ENCODE measurements at places on chromosomes 6 and 20.
A peak's percentile ranks its signal among the peaks of the same experiment; 100 is the strongest.

DNA sequence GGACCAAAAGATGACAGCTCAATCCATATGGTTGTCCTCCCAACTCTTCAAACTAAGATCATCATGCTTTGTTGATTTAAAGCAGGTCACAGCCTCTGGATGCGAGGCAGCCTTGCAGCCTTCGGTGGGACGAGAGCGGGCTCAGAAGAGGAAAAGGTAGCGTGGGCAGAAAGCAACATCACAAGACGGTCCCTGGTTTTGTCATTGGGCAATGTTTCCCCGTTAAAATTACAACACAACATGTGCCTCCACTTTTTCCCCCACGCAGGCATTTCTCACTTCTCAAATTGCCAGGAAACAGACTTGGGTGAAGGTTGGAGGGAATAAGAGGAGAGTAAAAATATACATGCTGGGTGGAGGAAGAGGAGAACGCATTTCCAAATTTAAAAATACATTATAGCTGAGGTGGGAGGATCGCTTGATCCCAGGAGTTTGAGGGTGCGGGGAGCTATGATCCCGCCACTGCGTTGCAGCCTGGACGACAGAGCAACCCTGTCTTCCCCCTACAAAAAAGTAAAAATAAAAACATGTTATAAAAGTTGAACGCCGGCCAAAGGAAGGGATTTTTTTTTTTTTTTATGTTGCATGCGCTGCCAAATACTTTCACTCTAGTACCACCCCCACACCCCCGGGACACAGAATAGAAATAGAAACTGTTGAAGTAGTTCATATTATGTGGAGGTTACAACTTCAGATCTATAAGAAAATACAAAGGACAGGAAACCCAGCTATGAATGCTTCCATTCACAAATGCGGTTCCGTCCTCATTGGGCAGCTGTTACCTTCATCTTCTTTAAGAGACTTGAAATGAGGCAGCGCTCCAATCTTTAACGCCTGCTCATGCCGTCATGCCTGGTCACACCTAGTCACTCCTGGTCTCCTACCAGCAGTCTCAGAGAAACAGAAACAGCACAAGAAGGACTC lies 13.9 kb upstream of the NAA20 start:
- no peak for DNase-seq

GRCh38 chr6:20706939-20707485 lies 172.8 kb downstream of the CDKAL1 start:
- DNase-seq: no peak

GRCh38 chr20:11810311-11811083 lies 107.2 kb upstream of the BTBD3 start:
- no peak for DNase-seq

- no peak for DNase-seq
Measured at GRCh38 chr6:86042214-86042613, 399.5 kb upstream of the SYNCRIP start.

DNA sequence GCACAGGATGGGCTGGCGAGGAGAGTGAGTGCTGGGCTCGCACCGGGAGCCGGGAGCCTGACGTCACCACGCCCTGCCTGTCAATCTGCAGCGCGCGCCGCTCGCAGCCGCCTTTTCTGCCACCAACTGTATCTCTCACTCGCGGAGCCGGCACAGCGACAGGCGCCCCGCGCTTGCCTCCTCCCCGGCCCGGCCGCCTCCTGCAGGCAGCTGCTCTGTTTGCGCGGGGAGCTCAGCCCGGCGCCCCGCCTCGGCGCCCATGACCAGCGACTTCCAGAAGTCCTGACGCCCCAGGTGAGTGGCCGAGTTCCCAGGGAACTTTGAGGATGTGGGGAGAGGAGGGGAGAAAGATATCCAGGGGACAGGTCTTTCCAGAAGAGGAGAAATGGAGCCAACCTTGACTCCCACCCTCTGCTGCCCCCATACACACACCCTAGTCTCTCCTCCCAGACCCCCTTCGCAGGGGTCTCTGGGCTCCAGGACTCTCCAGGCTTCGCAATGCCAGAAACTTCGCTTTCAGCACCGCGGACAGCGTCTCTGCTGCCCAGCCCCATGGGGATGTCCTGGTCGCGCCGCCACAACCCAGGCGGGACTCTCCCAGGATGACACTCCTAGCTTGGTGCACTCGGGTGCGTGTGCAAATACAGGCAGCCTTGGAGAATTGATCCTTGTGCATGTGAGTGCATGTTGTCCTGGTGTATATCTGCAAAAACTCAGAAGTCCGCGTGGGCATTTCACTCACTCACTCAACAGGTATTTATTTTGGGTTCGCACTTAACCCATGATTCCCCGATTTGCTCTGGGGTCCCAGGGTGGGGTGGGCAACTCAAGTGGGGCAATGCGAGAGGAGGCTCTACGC lies at the start of gene GPR6:
GPR6 (plus strand) TSS at position 138 of the 859 bp plus-strand sequence. CDS start 802 bp downstream, outside the sequence.
- DNase-seq: peak; percentile 16

DNA sequence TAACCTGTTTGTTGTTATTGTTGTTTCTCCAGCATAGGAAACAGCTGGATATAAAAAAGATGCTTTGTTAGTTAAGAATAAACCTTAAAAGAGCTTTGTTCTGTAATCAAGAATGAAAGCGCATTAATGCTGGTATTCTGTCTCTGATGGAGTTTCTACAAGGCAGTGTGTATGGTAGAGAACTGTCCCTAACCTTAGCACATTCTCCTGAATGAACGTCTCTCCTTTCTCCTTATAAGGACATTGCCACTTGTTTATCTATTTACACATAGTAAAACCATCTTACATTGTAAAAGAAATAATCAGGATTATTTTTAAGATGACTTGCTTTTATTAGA lies 33.8 kb upstream of the LCA5 start:
- DNase-seq: no peak

All from activated T-cell treated with anti-CD3 and anti-CD28 coated beads for 24 hours (primary cell).